GM12878 (cell line): ENCODE measurements at places on chromosomes 5 and 9.

DNA sequence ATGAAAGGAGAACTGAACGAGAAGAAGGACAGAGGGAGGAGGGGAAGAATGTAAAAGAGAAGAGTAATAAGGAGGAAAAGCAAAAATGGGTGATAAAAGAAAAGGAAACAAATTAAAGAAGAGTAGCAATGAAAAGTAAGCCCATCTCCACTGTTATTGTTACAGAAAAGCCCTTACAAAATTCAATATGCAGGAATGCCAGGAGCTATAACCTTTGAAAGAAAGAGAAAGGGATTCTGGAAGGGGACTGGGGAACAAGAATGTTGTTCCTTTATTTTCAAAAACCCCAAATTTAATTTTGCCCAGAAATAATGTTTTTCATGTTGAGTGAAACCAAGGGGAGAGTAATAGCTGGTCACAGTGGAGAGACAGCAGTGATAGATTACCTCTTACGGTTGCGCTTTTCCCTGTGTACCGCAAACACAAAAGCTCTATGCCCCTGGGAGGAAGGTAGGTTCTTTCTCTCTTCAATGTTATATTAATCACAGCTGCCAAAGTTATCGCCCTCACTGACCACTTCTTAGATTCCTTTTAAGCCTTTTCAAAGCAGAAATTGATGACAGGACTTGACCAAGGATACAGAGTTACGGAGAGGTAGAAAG is 86.7 kb downstream of the BRINP1 start:
- no peak for DNase-seq

- no peak for DNase-seq
Observed at GRCh38 chr5:152912924-152913323, 507.8 kb upstream of the NMUR2 start.

GRCh38 chr5:88741964-88742363 is 141.0 kb downstream of the MEF2C start:
- no peak for DNase-seq

GRCh38 chr9:94875300-94876020 is 149.0 kb downstream of the AOPEP start:
- DNase-seq = peak; percentile 52

- DNase-seq = no peak
Observed at GRCh38 chr9:105834404-105834803, 140.1 kb downstream of the TMEM38B start.

DNA sequence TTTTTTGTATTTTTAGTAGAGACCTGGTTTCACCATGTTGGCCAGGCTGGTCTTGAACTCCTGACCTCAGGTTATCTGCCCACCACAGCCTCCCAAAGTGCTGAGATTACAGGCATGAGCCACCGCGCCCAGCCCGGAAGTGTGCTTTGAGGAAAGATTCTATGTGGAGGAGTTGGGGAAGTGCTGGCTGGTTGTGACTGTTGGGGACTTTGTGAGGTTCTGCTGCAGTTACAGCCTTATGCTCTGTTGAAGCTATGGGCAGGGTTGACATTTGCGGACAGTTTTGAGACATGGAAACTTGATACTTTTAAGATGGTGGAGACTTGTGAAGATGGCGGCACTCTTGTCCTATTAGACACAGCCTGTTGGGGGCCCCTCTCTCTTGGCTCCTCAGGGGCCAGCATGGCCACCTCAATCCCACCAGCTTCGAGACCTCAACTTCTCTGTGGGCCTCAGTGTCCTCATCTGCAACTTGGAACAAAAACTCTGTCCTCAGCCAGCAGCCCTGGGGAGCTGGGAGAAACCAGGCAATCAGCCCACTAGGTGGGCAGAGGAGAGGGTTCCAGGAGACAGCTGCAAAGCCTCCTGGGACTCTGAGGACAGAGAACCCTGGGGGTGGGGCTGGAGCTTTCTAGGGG is 24.9 kb downstream of the C9orf50 start:
- no peak for DNase-seq

GRCh38 chr9:136441681-136442245 is 2.1 kb upstream of the INPP5E start:
- DNase-seq = no peak

GRCh38 chr5:73770172-73771025 is 144.4 kb downstream of the ARHGEF28 start:
- DNase-seq = no peak

DNA sequence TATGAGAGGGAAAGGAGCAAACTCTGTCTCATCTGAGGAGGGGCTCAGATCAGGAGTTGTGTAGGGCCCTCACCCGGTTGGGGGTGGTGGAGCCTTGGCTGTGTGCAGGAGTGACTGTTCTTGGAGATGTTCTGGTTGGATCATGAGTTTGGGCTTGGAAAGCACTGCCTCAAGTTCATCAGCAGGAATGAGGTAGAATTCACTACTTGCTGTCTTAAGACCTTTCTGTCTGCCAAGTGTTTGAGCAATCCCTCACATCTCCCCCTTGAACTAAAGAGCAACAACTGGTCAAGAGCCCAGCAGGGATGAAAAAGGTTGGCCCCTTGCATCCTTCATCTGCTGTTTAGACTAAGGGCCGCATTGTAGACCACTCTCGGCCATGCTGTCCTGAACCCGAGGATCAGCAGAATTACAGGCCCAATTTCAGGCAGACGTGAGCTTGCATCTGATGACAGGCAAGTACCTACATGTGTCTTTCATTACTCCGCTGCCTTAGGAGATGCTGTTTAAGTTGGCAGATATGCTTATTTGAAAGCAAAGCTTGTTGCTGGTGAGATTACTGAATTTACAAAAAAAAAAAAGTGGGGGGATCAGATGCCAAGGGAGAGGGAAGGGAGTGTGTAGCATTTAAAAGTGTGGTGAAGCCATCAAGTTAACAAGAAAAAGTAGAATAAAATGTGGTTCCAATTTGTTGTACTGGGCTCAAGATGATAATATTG is 36.4 kb downstream of the PIK3R1 start:
- DNase-seq = no peak

DNA sequence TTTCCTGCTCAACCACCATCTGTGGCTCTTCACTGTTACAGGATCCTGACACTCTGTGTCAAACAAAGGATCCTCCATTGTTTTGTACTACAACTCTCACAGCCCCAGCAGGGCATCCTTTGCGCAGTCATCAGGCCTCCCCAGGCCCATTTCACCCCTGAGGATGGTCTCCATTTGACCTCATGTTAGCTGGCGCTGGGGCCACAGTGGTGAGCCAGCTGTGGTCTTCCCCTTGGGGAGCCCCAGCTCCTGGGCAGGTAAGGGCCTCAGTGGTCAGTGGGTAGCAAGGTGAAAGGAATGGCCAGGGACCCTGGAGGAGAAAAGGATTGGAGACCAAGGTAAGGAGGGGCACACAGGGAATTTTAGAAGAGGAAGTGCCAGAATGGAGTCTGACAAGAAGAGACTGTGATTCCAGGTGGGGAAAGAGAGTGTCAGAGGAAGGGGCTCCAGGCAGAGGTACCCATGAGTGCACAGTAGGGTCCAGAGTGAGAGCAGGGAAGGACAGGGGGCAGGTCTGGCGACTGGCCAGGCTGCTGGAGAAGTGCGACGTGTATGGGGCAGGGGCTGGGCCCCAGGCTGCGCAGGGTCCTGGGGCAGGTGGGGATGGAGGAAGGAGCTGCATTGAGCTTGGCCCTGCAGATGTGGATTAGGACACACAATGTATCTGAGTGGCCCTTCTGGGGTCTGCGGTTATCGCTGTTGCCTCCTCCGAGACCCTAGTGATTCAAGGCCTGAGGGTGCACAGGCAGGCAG is 109.9 kb downstream of the PHF2 start:
- DNase-seq = no peak

DNA sequence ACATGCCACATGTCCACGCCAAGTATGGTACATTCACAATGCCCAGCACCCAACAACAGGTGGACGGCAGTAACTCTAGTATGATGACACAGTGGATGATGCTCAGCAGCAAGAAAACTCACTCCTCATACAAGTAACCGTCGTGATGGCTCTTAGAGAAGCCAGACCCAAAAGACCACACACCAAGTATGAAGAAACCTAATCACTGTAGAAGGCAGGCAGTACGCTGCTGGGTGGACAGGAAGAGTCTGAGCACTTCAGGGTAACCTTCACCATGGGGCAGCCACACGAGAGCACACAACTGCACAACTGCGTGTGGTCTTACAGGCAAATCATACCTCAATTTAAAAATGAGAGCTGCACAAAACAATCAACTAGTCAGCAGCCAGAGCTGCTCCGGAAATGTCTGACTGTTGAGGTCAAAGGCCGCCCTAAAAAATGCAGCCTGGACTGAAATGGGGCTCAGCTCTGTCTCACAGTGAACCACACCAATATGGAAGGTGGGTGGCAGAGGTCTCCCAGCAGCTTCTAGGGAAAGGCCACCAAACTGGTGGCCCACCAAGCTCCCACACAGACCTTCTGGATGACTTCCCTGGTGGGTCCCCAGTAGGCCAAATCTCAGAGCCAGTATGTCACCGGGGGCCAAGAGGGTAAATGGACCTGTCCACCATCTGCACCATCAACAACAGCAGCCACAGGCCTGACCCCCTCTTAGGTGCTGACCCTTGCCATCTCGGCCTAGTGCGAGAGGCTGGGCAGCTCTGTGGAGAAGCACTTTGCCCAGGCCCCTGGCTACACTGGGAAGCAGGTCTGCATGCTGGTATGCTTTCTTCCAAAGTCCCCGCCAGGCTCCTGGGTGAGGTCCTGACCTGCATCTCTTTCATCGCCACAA is 17.8 kb downstream of the BICD2 start:
- DNase-seq = no peak

DNA sequence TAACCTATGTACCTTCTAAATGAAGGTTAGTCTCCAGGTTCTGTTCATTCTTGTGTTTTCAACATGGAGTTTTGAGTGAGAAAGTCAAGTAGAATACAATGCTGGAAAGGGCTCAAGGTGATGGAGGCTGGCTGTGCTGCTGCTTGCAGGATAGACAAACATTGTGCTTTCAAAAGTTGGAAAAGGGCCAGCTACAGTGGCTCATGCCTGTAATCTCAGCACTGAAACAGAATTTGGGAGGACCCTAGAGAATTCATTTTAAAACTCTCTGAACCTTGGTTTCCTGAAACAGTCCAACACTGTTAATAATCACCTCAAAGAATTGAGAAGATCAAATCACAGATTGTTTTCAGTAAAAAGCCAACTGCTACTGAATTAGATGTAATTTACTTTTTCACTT is 15.4 kb upstream of the IARS1 start:
- DNase-seq = no peak

DNA sequence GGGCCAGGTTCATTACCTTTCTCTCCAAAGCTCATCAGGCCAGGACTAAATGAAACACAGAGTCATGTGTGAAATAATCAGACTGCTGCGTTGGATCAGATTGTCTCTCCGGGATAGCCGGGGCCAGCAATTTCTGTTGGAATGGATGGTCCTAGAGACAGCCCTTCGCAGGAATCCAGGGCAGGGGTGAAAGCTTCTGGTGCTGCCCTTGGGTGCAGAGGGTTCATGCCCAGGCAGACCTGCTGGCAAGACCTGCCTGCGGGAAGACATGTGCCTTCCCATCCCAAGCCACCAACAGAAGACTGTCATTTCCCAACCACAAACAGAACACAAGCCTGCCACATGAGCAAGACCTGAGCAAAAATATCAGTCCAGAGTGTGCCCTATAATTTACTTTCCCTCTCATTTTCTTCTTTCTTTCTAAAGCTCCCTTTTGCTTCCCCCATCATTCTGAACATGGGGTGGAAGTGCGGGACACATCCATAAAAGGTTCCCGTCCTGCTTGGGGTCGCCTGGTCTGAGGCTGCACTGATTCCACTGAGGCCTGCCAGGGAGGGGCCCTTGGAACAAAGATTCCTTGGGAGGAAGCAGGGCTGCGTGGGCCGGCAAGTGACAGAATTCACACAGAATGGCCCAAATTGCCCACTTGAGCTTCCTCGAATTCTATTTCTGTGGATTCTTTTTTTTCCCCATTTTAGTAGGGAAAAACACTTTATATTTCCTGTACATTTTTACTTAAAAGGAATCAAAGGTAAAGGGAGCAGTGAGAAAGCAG is 57.3 kb downstream of the UBE2QL1 start:
- DNase-seq = no peak

DNA sequence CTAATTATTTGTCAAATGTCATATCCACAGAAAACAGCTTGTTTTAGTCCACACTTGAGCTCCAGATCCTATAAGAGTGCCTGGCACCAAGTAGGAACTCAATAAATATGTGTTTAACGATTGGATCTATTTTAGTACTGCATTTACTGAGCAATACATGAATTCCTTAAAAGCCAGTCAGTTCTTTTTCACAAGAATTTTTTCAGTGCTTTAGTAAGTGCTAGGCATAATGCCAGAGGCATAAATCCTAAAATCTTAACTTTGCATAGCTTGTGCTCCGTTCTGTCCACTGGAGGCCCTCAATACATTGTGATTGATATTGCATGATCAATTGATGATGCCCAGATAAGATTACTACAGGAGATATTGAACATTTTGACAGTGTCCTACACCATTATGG is 67.3 kb upstream of the PCSK5 start:
- no peak for DNase-seq

GRCh38 chr9:77679088-77679487 is 31.0 kb upstream of the GNA14 start:
- DNase-seq = no peak

DNA sequence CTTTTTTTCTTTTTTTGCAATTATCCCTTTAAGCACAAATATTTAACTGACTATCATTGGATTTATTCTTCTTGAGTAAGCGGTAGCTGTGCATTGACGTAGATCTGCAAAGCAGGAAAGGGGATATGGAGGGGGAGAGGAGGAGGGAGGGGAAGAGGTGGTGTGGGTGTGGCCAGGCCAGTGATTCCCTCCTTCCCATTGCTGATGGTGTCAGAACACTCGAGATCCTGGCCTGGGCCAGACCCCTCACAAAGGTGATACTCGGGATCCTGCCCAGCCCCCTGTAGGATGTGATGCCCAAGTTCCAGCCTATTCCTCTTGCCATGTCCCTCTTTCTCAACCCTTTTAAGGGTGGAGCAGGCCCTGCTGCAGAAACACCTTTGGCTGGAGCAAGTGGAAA is 9.9 kb downstream of the SLC36A3 start:
- DNase-seq = no peak

DNA sequence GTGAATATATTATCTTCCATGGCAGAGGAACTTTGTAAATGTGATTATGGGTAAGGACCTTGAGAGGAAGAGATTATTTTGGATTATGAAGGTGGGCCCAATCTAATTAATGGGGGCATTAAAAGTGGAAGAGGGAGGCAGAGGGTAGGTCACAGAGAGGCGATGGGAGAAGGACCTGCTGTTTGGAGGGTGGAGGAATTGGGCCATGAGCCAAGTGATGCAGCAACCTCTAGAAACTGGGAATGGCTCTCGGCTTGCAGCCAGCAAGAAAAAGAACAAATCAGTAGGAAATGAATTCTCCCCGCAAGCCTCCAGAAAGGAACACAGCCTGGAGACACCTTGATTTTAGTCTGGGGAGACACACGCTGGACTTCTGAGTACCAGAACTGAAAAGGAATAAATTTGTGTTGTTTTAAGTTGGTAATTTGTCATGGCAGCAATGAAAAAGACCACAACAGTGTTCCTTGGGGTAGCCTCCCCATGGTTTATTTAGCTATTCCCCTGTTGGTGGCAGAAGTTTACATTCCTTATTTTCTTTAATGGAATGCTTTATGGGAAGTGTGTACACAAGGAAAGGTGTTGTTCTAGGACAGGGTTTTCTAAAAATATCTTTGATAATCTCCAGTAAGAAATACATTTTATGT is 103.6 kb downstream of the HSPA4 start:
- no peak for DNase-seq

- peak; percentile 20 for DNase-seq
Observed at GRCh38 chr9:109817846-109818472, 38.0 kb downstream of the PALM2AKAP2 start.

GRCh38 chr9:20640331-20641187 is 18.3 kb upstream of the MLLT3 start:
- peak; percentile 99 for DNase-seq

- DNase-seq = no peak
Observed at GRCh38 chr9:114591291-114591787, 3.8 kb downstream of the ATP6V1G1 start.
